ENCODE measurements at places on chromosomes 13 and 19.

DNA sequence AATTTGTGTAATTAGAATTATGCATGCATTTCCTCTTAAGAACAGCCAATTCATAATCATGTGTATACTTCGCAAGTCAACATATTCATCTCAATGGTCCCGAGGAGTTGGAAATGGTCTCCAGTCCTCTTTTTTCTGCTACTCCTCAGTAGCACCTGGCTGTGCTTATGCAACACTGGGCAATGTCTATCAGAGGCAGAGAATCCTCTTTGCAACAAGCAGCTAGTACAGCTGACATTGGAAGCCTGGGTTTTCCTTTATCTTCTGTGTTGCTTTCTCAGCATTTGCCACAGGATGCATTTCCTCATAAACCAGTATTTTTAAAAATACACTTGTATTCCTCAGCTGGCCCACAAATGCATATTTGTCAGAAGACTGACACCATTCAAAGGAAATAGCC is 405.3 kb upstream of the GPC6 start:
- no peak for DNase-seq

DNA sequence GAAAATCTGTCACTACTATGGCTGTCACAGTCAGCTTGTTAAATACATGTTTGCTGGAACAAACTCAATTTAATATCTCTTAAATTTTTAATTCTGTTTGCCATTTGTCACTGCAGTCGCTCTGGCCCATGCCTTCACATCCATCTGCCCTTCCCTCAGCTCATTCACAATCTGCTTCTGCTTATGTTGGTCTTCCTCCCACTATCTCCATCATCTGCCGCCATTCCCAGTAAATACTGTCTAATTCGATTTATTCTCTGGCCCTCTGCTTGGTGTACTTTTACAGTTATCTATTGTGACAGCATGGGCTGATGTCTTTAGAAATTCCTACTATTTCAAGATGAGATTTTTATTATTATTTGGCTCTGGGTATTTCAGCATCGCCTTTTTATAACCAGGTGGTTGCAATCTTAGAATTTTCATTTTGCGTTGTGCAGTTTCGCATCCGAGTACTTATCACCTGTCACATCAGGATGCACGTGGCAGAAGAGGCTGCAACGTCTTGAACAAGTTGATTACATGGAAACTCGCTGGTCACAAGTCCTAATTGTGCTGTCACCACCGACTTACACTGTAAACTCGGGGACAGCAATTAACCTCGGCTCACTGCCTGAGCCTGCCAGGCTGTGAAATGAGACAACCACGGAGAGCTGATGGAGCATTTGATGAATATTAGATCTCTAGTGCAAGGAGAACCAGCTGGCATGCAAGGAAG is 158.4 kb downstream of the MYO16 start:
- no peak for DNase-seq

- DNase-seq, result no peak
Measured at GRCh38 chr19:41861846-41862245, 1.8 kb downstream of the RPS19 start.

- DNase-seq, result no peak
Measured at GRCh38 chr19:5137571-5138124, 168.7 kb downstream of the KDM4B start.

- no peak for DNase-seq
Measured at GRCh38 chr13:98930151-98930591, 47.7 kb downstream of the DOCK9 start.

DNA sequence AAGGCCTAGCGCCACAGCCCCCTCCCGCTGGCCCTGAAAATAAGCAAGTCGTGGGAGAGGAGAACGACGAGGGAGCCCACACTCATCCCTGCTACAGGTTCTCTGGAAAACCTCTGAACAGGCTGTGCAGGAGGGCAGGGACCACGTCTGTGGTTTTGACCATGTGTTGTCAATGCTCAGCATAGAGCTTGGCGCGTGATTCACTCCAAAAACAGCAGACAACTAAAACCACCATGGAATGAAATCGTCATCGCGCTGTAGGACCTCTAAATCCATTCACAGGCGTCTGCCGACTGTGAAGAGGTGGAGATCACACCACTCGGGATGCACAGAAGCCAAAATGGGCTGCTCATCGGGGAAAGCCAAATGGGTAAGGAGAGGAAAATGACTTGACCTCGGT is 121.3 kb downstream of the COL4A1 start:
- no peak for DNase-seq

DNA sequence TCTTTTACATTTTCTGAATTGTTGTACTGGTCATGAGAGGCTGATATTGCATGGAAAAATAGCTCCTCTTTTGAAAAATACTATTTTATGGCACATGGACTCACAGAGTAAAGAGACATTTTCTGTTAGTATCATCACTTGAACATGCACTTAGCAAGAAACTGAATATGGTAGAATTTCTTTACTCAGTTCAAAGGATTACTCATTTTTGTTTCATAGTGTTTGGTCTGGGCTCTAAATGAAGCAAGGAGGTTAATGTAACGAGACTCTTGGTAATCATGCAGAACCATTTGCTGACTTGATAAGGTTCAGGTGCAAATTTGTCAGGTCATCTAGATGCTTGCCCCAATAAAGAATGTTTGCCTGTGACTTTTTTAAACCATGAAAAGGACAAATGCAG is 63.2 kb downstream of the GPC6 start:
- DNase-seq, result no peak

GRCh38 chr13:51804295-51805172 is 571 bp upstream of the DHRS12 start:
- DNase-seq, result no peak

GRCh38 chr13:100521851-100522617 is 66.6 kb downstream of the GGACT start:
- no peak for DNase-seq

GRCh38 chr13:30165796-30166195 is 141.6 kb downstream of the KATNAL1 start:
- no peak for DNase-seq

DNA sequence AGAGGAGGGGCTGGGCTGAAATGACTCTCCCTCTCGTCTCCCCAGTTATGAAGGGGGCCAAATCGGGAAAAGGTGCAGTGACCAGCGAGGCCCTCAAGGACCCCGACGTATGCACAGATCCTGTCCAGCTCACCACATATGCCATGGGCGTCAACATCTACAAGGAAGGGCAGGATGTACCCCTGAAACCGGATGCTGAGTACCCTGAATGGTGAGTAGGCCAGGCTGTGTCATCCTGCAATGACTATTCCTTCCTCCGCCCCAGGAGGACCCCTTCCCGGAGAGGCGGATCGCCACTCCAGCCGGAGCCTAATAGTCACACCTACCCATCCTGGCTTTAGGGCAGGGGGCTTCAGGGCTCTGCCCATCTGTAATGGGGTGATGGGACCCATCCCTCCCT is 2.6 kb downstream of the MRPL54 start:
- DNase-seq, result no peak

GRCh38 chr19:17641846-17642245 is 46.3 kb downstream of the UNC13A start:
- DNase-seq, result no peak

GRCh38 chr19:2199215-2199614 is 35.5 kb downstream of the DOT1L start:
- DNase-seq, result no peak

DNA sequence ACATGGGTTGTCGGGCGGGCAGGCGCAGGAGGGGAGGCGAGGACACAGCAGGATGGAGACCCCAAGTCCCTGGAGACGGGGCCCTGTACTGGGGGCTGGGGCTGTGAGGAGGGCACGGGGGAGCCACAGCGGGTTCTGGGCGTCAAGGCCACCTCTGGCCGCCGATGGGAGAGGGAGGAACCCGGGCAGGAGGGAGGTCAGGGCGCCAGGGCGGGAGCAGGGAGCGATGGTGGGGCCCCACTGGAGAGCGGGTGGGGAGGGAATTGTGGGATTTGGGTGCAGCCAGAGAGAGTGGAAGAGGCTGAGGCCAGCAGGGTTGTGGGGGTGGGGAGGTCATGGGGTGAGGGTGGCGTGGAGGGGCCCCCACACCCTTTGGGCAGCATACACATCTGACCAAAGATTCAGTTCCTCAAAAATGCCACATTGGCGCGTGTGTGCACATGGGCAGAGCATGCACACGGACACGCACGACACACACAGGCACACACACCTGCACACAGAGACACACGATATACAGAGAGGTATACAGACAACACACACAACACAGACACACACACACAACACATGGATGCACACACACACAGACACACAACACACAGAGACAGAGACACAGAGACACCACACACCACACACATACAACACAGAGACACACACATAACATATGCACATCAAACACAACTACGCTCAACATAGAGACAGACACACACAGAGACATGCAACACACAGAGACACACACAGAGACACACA is 54.9 kb downstream of the AP1M1 start:
- DNase-seq, result no peak

- DNase-seq, result no peak
Measured at GRCh38 chr19:43628646-43629326, 9.4 kb upstream of the ZNF428 start.

DNA sequence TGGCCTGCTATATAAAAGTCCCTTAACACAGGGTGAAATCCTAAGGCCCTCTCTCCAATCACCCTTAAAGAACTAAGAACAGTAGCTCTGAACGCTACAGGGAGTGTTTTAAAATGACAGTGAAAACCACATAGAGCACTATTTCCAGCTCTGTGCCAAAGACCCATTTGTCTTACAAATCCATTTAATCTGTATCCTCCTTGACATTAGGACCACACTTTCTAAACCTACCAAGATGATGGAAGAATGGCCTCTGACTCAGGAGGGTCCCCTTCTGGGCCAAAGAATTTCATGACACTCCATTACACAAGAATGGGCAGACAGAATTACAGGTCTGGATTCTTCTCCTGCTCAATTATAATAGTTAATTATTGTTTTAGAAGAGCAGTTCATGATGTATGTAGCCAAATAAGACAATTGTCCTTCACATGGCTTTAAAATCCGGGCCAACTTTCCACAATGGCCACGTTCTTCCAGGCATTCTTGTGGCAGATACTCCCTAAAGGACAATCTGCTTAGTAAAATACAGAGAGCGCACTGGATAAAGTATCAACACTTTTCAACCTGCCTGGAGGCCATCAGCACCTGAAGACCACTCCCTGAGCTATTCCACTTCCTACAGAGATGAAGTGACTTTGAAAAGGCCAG is 61.0 kb downstream of the STK24 start:
- no peak for DNase-seq

GRCh38 chr13:40408602-40409001 is 257.8 kb downstream of the FOXO1 start:
- DNase-seq, result no peak

DNA sequence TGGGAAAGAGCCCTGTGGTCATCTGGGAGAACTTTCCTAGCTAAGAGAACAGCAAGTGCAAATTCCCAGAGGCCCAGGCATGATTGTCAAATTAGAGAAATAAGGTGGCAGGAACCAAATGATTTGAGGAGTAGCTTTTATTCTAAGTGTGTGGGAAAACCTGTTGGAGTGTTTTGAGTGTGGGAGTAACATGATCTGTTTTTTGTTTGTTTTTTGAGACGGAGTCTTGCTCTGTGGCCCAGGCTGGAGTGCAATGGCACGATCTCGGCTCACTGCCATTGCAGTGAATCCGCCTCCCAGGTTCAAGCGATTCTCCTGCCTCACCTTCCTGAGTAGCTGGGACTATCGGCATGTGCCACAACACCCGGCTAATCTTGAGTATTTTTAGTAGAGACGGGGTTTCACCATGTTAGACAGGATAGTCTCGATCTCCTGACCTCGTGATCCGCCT is 2.4 kb downstream of the SAE1 start:
- no peak for DNase-seq

DNA sequence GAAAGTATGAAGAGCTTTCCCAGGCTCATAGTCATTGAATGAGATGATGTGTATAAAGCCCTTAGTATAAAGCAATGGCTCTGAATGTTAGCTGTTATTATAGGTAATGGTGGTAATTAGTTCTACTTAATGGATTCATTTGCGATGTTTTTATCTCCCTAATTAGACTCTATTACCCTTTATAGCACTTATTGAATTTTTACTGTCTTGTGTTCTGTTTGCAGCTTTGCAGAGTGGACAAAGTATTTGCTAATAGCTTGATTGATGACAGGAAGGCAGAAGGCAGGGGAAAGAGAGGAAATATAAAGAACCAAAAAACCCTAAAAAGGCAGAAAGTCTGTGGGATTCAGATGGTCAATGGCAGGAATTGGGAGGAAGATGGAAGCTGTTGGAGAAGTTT is 524.4 kb upstream of the SPRY2 start:
- no peak for DNase-seq

GRCh38 chr19:46984077-46985010 is 35.3 kb upstream of the NPAS1 start:
- no peak for DNase-seq

DNA sequence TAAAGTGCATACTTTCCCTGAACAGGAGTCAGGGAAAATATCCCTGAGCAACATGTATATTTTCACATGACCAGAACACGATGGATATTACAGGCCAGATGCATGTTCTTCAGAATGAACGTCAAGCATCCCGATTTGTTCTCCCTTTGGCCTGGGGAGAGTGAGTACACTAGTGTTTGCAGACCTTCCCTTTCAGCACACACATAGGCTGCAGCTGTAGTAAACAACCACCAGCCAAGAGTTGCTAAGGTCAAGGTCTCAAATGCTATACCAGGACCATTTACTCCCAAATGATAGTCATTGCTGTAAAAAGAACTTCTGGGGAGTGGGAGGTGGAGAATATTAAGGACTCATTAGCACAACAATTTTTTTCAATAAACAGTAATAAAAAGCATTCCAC is 3.0 kb downstream of the KLF12 start:
- DNase-seq, result no peak

GRCh38 chr13:39418424-39418823 is 184.6 kb downstream of the LHFPL6 start:
- DNase-seq, result no peak

DNA sequence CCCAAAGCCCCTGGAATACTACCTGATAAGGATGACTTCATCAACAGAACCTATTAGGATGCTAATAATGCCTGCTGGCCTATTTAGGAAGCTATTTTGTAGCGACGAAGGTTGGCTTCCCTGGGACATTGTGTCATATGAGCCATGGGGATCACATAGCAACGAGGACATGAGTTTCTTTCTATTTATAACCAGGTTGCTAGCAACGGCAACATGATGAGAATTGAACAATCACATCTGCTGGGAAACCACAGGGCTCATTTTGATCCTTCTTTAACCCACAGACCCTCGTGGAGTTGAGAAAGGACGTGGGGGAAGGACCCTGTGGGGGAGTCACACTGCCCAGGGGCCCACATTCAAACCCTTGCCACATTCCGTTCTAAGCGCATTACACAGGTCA is 172.2 kb downstream of the COL4A1 start:
- DNase-seq, result no peak

- peak; percentile 6 for DNase-seq
Measured at GRCh38 chr19:36916991-36917390, 859 bp downstream of the ZNF568 start.

GRCh38 chr19:30361107-30361447 is 11.1 kb upstream of the ZNF536 start:
- DNase-seq, result no peak

- no peak for DNase-seq
Measured at GRCh38 chr19:57688011-57688763, 6.4 kb downstream of the ZNF551 start.

Measured in forelimb muscle (tissue), 1 donor.